Suprapubic skin (tissue), 4 donors: ENCODE measurements at places on chromosomes 5 and 9.

DNA sequence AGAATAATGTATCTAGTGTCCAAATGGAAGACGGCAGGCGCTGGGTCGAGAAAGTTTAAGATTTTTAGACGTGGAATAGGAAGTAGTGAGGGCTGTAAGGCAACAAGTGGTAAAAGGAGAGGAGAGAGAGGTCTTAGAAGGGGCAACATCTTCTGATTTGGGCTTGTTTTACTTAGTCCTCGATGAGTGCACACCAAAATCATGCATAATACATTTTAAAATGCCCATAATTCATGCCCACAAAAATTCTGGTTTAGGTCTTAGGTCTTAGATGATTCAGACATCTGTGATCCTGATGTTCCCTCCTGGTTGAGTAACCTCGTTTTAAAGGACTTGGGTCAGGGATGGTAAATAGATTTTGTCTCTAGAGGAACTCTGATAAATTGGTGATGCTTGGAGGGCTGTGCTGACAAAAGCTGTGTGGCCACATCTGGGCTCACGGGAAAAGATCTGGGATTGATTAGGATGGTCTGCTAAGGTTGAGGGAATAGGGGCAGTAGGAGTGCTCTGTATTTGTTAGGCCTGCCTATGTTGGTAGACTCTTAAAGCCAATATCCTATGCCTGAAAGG lies 476.3 kb downstream of the CCDC171 start:
- no peak overlapping the region for H3K27ac ChIP-seq
- H3K36me3 ChIP-seq: no peaks in the 10 kb centered on the region
- H3K4me3 ChIP-seq: no peak overlapping the region
- H3K4me1 ChIP-seq: no peaks in the 10 kb centered on the region
- H3K27me3 ChIP-seq: peaks cover 2% of the 10 kb centered on the region

DNA sequence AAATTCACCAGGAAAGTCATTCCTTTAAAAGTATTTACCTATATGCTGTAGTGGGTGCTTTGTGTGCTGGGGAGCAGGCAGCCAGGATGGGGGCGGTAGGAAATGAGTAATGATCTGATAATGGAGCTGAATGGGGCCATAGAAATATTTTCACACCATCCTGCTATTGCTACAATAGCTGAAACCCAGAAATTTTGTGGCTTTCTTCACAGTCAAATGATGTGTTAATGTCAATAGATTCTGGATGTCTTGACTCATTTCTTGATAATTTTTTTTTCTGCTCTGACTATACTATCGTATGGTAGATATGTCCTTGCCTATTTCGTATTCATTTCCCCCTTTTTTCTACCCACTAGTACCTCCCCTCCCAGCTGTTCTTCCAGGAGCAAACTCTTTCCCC lies 59.5 kb downstream of the RORB start:
- H3K36me3 ChIP-seq: no peaks in the 10 kb centered on the region
- H3K27ac ChIP-seq: no peak overlapping the region
- no peaks in the 10 kb centered on the region for H3K4me1 ChIP-seq
- H3K27me3 ChIP-seq: no peaks in the 10 kb centered on the region

- no peak overlapping the region for H3K4me3 ChIP-seq
- no peak for DNase-seq
- no peak overlapping the region for H3K27ac ChIP-seq
- no peaks in the 10 kb centered on the region for H3K4me1 ChIP-seq
Measured at GRCh38 chr5:3412146-3412545, 183.5 kb upstream of the IRX1 start.

- H3K4me3 ChIP-seq: no peak overlapping the region
- no peak overlapping the region for H3K27ac ChIP-seq
- no peaks in the 10 kb centered on the region for H3K36me3 ChIP-seq
- H3K4me1 ChIP-seq: peaks cover 48% of the 10 kb centered on the region
Measured at GRCh38 chr9:136247947-136248637, 2.5 kb upstream of the QSOX2 start.

DNA sequence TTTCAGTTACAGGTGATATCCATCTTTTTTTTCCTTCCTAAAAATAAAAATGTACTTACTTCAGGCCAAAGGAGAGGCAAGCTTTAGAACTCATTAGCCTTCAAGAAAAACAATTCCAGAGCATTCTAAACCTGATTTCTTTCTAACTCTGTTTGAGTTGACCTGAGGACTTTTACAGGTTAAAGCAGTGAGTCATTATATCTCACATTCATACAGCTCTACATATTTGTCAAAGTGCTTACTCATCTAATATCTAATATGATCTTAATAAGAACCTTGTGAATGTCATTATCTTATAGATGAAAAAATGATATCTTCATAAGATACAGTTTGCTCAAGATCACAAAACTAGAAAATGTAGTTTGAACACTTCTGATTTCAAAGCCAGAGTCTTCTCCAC lies 149.2 kb upstream of the CDKN2B start:
- no peak for DNase-seq
- peaks cover 29% of the 10 kb centered on the region for H3K4me1 ChIP-seq
- H3K27ac ChIP-seq: peak overlapping the region; percentile 43
- no peaks in the 10 kb centered on the region for H3K27me3 ChIP-seq
- no peak overlapping the region for H3K4me3 ChIP-seq

DNA sequence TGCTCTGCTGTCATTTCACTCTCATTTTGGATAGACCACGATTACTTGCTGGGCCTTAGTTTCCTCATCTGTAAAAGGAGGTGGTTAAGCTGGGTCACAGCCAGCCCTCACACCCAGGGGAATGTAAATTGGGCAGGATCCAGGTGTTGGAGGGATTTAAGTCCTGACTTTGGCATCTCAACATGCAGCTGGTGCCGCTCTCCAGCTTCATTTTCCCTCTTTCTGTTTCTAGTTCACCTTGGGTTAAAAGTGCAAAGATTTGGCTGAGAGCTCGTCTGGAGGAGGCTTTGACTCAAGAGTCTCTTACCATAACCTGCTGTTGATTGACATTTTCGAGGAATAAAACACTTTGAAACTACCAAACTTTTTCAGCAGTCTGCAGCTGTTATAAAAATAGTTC lies 144.3 kb upstream of the DHFR start:
- H3K36me3 ChIP-seq: peaks cover 14% of the 10 kb centered on the region
- H3K4me3 ChIP-seq: no peak overlapping the region
- H3K27ac ChIP-seq: no peak overlapping the region
- H3K27me3 ChIP-seq: no peaks in the 10 kb centered on the region
- H3K4me1 ChIP-seq: no peaks in the 10 kb centered on the region

GRCh38 chr5:26582350-26583045 lies 455.9 kb downstream of the CDH9 start:
- H3K4me1 ChIP-seq: no peaks in the 10 kb centered on the region
- H3K4me3 ChIP-seq: no peak overlapping the region
- no peaks in the 10 kb centered on the region for H3K27me3 ChIP-seq
- no peak overlapping the region for H3K27ac ChIP-seq

GRCh38 chr9:72733895-72734294 lies 212.5 kb downstream of the TMC1 start:
- H3K4me3 ChIP-seq: no peak overlapping the region
- H3K27ac ChIP-seq: no peak overlapping the region
- H3K4me1 ChIP-seq: no peaks in the 10 kb centered on the region

GRCh38 chr5:124650147-124650561 lies 96.3 kb downstream of the ZNF608 start:
- H3K27ac ChIP-seq: no peak overlapping the region
- H3K4me3 ChIP-seq: peak overlapping the region; percentile 0
- no peaks in the 10 kb centered on the region for H3K27me3 ChIP-seq

GRCh38 chr9:75996726-75997125 lies 106.3 kb downstream of the PCSK5 start:
- no peaks in the 10 kb centered on the region for H3K36me3 ChIP-seq
- H3K4me3 ChIP-seq: no peak overlapping the region
- H3K27ac ChIP-seq: no peak overlapping the region
- H3K27me3 ChIP-seq: no peaks in the 10 kb centered on the region
- no peak for DNase-seq
- H3K4me1 ChIP-seq: no peaks in the 10 kb centered on the region
